ENCODE measurements at places on chromosomes 13 and 19.

DNA sequence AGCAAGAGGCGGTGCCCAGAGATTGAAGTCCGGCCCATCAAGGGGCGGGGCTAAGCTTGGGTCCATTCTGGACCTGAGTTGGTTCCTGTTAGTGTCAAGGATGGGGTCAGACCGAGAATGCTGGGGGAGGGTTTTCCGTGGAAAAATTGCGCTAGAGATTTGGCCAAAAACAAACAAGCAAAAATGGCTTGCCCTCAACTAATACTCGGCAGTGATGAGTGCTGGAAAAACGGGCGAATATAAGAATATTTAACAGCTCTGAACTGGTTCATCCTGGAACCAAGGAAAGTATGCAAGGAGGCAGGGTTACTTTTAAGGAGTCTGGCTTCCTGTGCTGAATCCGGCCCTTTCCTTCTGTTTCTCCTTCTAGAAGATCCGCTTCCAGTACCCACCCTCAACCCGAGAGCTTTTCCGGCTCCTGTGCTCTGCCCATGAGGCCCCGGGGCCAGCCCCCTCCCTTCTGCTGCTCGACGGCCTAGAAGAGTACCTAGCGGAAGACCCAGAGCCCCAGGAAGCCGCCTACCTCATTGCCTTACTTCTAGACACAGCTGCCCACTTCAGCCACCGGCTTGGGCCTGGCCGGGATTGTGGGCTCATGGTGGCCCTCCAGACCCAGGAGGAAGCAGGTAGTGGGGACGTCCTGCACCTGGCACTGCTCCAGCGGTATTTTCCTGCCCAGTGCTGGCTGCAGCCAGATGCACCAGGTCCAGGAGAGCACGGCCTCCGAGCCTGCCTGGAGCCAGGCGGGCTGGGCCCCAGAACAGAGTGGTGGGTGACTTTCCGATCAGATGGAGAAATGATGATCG, 880 bp downstream of the SWSAP1 start:
- H3K36me3 ChIP-seq: peaks cover 19% of the 10 kb centered on the region
- peaks cover 45% of the 10 kb centered on the region for H3K4me1 ChIP-seq
- H3K27me3 ChIP-seq: no peaks in the 10 kb centered on the region
- peak; percentile 90 for DNase-seq
- H3K27ac ChIP-seq: no peak overlapping the region

- H3K27ac ChIP-seq: no peak overlapping the region
- H3K4me3 ChIP-seq: no peak overlapping the region
- H3K4me1 ChIP-seq: no peaks in the 10 kb centered on the region
- H3K27me3 ChIP-seq: no peaks in the 10 kb centered on the region
- no peak for DNase-seq
These were observed 13.2 kb upstream of the KPTN start for GRCh38 chr19:47497050-47497766.

- H3K4me1 ChIP-seq: no peaks in the 10 kb centered on the region
- no peaks in the 10 kb centered on the region for H3K27me3 ChIP-seq
- H3K36me3 ChIP-seq: no peaks in the 10 kb centered on the region
- no peak overlapping the region for H3K27ac ChIP-seq
- DNase-seq: no peak
- no peak overlapping the region for H3K4me3 ChIP-seq
These were observed 59.4 kb upstream of the ZNF536 start for GRCh38 chr19:30312582-30313352.

- H3K36me3 ChIP-seq: no peaks in the 10 kb centered on the region
- no peak overlapping the region for H3K27ac ChIP-seq
- H3K4me3 ChIP-seq: no peak overlapping the region
- H3K27me3 ChIP-seq: no peaks in the 10 kb centered on the region
- no peaks in the 10 kb centered on the region for H3K4me1 ChIP-seq
These were observed 710.5 kb downstream of the DACH1 start for GRCh38 chr13:71156550-71156949.

DNA sequence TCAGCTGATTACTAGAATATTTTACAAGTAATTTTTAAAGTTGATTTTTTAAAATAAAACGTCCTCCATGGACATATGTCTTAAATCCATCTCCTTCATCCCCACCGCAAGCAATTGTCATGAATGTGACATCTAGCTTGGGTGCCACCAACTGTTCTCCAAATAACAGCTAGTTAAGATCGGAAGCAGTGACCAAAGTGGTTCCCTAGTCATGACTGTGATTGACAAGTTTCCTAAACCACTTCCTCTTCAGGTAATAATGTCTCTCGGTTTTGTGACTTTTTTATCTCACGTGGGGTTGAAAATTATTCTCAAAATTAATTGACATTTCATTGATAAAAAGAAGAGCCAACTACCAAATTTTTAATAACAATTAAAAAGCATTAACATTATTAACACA, 135.3 kb upstream of the MIR17HG start:
- H3K4me1 ChIP-seq: no peaks in the 10 kb centered on the region
- H3K27ac ChIP-seq: no peak overlapping the region
- no peak for DNase-seq
- H3K27me3 ChIP-seq: peaks cover 4% of the 10 kb centered on the region
- H3K36me3 ChIP-seq: no peaks in the 10 kb centered on the region

DNA sequence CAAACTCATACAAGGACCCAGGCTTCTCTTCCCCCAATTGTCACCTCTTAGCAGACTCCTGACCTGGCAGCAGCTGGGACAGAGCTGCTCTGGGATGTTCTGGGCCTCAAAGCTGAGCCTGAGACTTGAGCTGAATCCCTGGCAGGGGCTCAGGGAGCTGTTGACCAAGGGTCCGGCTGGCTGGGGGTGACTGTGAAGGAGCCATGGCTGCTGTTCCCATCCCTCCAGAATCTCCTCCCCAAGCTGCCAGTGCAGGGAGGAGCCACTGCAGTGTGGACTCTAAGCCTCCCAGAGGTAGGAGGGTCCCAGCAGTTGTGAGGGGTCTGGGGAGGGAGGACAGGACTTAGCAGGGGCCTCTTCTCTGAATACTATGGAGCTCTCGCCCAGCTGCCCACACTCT, 2.2 kb downstream of the SIGLEC6 start:
- no peak for DNase-seq
- H3K27ac ChIP-seq: no peak overlapping the region
- H3K27me3 ChIP-seq: peaks cover 56% of the 10 kb centered on the region

GRCh38 chr19:57615346-57615745, 1.3 kb downstream of the ZNF134 start:
- peak overlapping the region; percentile 83 for H3K4me3 ChIP-seq
- H3K4me1 ChIP-seq: peaks cover 22% of the 10 kb centered on the region
- H3K27ac ChIP-seq: peak overlapping the region; percentile 89
- no peak for DNase-seq
- H3K36me3 ChIP-seq: peaks cover 63% of the 10 kb centered on the region

DNA sequence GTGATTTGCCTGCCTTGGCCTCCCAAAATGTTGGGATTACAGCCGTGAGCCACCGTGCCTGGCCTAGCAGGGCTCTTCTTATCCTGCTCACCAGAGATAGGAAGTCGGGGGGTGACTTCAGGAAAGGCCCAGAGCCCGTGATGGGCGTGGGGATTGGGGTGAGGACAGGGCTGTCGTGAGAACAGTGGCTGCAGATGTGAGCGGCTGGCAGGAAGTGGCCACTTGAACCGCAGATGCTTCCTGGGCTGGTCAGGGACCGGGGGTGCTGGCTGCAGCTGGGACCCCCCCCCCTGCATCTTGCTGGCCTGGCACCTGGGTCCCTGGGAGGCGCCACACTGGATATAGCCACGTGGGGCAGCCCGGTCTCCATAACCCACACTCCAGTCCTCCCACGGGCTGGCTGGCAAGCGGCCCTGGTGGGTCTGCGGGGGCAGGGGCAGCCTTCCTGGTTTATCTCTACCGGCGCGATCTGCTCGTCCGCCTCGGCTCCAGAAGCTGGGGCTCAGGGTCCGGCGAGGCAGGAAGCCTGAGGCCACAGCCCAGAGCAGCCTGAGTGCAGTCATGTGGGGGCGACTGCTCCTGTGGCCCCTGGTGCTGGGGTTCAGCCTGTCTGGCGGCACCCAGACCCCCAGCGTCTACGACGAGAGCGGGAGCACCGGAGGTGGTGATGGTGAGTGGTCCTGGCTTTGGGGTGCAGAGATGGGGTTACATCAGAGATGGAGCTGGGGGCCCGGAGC, at the start of gene F2RL3:
Gene F2RL3, plus strand, starts transcription at position 371 of the 737 bp plus-strand sequence. Its CDS starts 191 bp downstream, at position 562.
- H3K27ac ChIP-seq: no peak within 1 kb of the TSS
- H3K4me3 ChIP-seq: no peak within 1 kb of the TSS
- peaks cover 56% of the 10 kb centered on the region for H3K27me3 ChIP-seq
- DNase-seq: peak; percentile 39
- H3K4me1 ChIP-seq: peaks cover 50% of the 10 kb centered on the region

GRCh38 chr13:98528663-98529064, 48.2 kb downstream of the STK24 start:
- peaks cover 6% of the 10 kb centered on the region for H3K36me3 ChIP-seq
- H3K4me1 ChIP-seq: peaks cover 67% of the 10 kb centered on the region
- H3K4me3 ChIP-seq: no peak overlapping the region

GRCh38 chr13:98440390-98441055, 136.4 kb downstream of the STK24 start:
- no peaks in the 10 kb centered on the region for H3K36me3 ChIP-seq
- DNase-seq: no peak

DNA sequence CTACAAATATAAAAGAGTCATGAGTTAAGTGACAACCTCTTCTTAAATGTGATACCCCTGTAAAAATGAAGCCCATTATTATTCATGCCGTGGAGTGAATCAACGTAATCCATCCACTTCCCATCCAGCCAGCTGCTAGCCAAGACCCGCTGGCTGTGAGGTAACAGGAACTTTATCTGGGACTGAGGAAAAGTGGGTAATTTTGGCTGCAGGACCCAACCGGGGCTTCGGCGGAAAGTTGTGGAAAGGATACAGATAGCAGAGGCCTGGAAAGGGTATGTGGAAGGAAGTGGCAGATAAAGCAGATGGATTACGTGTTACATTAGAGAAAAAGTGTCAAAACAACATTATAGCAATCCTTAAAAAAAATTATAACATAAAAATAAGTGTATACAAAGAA, 48.3 kb downstream of the SLC7A1 start:
- H3K36me3 ChIP-seq: peaks cover 18% of the 10 kb centered on the region
- no peak overlapping the region for H3K27ac ChIP-seq
- H3K4me3 ChIP-seq: no peak overlapping the region
- DNase-seq: no peak
- no peaks in the 10 kb centered on the region for H3K27me3 ChIP-seq
- no peaks in the 10 kb centered on the region for H3K4me1 ChIP-seq

- H3K4me1 ChIP-seq: peaks cover 5% of the 10 kb centered on the region
- H3K27me3 ChIP-seq: no peaks in the 10 kb centered on the region
- H3K4me3 ChIP-seq: no peak overlapping the region
- H3K27ac ChIP-seq: no peak overlapping the region
- no peaks in the 10 kb centered on the region for H3K36me3 ChIP-seq
These were observed 43.1 kb downstream of the CEBPG start for GRCh38 chr19:33416307-33417215.

GRCh38 chr19:40465025-40465556, 454 bp downstream of the BLVRB start:
- H3K27ac ChIP-seq: peak overlapping the region; percentile 86
- peak; percentile 24 for DNase-seq
- H3K4me3 ChIP-seq: peak overlapping the region; percentile 84
- H3K27me3 ChIP-seq: peaks cover 34% of the 10 kb centered on the region
- peaks cover 32% of the 10 kb centered on the region for H3K4me1 ChIP-seq
- H3K36me3 ChIP-seq: peaks cover 4% of the 10 kb centered on the region

GRCh38 chr19:7947939-7948338, 4.5 kb upstream of the TIMM44 start:
- DNase-seq: no peak
- H3K4me3 ChIP-seq: no peak overlapping the region
- H3K36me3 ChIP-seq: no peaks in the 10 kb centered on the region
- no peaks in the 10 kb centered on the region for H3K27me3 ChIP-seq
- H3K4me1 ChIP-seq: peaks cover 15% of the 10 kb centered on the region
- no peak overlapping the region for H3K27ac ChIP-seq

GRCh38 chr19:22332924-22333323, 46.7 kb downstream of the ZNF729 start:
- H3K27ac ChIP-seq: no peak overlapping the region
- H3K36me3 ChIP-seq: no peaks in the 10 kb centered on the region
- no peak for DNase-seq

GRCh38 chr13:110330491-110331011, 23.5 kb downstream of the COL4A2 start:
- no peak overlapping the region for H3K4me3 ChIP-seq
- DNase-seq: no peak
- no peaks in the 10 kb centered on the region for H3K36me3 ChIP-seq
- H3K4me1 ChIP-seq: no peaks in the 10 kb centered on the region
- H3K27me3 ChIP-seq: peaks cover 39% of the 10 kb centered on the region

DNA sequence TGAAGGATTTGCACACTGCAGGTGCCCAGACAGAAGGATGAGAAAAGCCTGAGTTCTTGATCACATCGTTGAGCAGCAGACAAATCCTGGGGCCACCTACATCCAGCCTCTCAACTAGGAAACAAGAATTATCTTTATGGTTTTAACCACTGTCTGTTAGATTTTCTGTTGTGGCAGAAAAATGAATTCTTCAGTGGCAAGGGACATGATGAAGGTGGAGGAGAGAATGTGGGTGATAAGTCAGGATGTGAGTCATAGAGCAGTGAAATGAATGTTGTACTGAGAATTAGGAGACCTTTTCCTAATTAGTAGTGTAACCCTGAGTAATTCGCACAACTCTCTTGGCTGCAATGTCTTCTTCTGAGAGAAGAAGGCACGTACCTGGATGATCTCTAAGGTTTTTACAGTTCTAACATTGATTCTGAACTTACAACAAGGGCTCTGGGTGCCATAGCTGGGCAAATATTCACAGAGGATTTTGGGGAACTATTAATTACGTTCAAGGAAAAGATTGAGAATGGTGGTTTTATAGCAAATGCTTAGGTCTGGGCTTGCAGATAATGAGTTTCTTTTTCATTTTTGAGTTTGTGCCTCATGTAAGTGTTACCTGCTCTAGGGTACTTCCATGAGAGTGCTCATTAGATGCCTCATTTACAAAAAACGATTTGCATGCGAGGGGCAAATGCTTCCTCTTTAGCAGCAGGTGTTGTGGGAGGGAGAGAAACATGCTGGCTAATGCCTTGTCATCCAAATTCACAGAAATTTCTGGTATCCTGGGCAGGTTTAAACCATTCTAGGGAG, 111.0 kb upstream of the KL start:
- H3K4me3 ChIP-seq: peak overlapping the region; percentile 49
- H3K27ac ChIP-seq: peak overlapping the region; percentile 89
- H3K27me3 ChIP-seq: no peaks in the 10 kb centered on the region
- peaks cover 3% of the 10 kb centered on the region for H3K36me3 ChIP-seq

DNA sequence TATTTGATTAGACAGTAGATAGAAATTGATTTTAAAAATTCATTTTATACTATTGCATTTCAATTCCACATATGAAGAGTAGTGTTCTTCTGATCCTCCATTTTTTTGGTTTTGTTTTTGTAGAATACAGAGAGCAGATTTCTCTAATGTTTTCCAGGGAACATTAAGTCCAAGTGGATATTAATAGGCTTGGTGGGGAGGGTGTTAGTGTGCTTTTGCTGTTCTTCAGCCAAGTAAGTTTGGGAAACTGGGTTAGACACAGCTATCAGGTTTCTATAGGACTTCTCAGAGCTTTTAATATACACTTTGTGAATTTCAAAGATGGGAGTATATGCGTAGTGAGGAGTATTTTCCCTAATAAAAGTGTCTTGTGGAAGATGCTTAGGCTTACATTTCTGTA, 21.8 kb downstream of the NAA16 start:
- H3K4me1 ChIP-seq: peaks cover 12% of the 10 kb centered on the region
- DNase-seq: no peak
- H3K4me3 ChIP-seq: no peak overlapping the region
- no peak overlapping the region for H3K27ac ChIP-seq

GRCh38 chr13:31965361-31966066, 66.1 kb upstream of the FRY start:
- DNase-seq: no peak
- no peaks in the 10 kb centered on the region for H3K36me3 ChIP-seq
- no peak overlapping the region for H3K4me3 ChIP-seq
- no peaks in the 10 kb centered on the region for H3K4me1 ChIP-seq
- no peak overlapping the region for H3K27ac ChIP-seq

Data from activated naive CD4-positive, alpha-beta T cell treated with anti-CD3 and anti-CD28 coated beads, Interleukin-2, amount 10 ng/mL, durations not matched to agents 7 days and 5 days (primary cell).